ENCODE measurements at places on chromosomes 3 and 15.

DNA sequence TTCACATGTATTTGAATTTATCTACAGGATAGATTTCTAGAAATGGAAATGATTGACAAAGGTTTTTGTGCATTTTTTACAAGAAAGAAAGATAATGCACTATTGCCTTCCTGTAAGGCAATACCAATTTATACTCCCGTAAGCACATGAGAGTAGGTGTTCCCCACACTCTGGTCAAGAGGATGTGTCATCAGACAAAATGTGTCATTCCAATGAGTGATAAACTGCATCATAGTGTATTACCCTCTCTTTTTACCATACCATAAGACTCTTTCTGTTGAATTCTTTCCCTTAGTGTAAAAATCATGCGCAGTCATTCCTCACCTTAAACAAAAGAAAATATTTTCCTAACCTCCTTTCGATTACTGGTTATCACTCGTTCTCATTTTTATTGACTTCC lies 251.0 kb downstream of the ROBO1 start:
- DNase-seq = no peak

DNA sequence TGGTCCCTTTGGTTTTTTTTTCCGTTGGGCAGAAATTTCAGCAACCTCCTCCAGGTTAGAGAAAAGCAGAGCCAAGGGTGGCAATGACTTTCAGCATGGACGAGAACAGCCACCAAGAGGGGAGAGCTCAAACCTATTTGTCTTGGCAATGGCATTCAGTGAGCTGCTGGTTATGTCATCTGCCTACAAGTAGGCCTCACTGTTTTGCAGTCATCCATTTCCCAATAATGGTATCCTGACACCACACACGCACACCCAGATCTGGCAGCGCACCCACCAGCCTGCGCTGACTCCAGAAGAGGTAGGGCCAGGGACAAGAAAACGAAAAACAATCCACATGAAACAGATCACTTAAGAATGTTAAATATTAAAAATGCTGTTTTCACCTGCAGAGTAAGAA lies 92.3 kb downstream of the MAGI1 start:
- no peak for DNase-seq

GRCh38 chr15:40344631-40345120 lies 3.9 kb upstream of the CCDC9B start:
- peak; percentile 45 for DNase-seq

GRCh38 chr3:129325383-129325782 lies 46.7 kb downstream of the HMCES start:
- no peak for DNase-seq

DNA sequence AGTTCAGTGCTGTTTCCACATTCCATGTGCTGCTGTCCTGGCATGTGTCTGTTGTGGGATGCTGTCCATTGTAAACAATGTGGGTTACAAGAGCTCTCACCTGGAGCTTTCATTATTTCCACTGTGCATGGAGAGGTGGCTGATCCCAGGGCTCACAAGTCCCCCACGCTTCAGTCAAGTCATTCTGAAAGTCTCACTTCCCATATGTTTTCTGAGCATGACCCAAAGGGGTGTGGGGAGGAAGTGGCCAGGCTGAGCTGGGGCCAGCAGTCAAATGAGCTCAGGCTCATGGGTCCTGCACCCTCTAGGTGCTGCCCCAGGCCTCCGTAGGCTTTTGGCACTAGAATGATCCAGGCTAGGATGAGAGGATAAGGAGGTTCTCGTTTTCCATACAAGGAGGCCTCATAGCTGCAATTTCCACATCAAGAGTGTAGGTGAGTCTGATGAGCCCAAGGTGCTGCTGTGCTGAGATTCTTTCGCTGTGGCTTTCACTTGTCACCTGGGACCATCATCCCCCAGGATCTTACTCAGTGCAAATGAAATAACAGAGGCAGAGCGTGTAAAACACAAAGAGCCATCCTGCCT lies 22.0 kb downstream of the STARD5 start:
- no peak for DNase-seq

All from activated T-helper 1 cell treated with Interleukin-2 at 50 U/mL for 16 hours (primary cell).